ENCODE measurements at places on chromosomes 3 and 15.

- DNase-seq: no peak
These were observed 29.3 kb downstream of the PLA2G4D start for GRCh38 chr15:42065033-42065432.

DNA sequence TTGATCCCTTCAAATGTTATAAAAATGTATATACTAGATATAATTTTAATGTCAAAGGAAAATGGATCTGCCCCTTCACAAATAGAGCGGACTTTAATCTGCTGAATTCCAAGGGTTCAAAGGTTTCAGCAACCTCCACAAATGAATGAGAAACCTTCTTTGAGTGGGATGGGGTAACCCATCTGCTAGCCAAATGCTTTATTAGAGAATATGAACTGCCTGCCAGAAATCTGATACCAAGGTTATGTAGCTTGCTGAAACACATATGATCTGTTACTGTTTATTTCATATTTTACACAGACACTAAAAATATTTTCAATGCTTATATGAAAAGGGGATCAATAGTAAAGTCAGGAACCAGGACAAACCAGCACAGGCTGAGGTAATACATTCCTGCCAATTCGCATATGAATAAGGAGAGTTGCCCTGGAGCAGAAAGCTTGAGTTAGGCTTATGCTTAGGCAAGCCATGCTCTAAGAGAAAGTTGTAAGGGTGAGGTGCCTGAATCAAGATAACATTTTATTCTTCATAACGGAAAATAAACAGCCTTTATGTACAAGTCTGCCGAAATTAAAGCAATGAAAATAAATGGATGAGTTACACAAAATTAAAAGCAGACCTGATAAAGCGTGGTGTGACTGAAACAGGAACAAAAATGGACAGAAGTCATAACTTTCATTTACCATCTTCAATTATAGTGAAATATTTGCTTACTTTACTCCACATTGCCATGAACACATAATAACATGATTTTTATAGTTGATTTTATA is 26.5 kb downstream of the PLOD2 start:
- DNase-seq: no peak

DNA sequence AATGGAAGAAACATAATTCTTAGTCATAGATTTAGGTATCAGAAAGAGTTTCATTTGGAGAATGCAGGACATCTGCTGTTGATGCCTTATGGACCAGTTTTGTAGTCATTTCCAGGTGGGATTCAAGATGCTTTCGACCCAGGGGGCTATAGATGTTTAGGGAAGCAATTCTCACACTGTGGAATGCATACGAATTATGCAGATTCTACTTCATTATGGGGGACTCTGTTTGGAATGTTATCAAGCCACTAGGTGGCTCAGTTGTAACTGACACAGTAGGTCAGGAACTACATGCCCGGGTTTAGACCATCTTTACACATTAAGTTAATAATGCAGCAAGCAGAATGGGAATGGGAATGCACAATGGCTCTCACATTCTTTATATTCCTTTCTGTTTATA is 1359.8 kb downstream of the ZPLD1 start:
- DNase-seq: no peak

- no peak for DNase-seq
These were observed 54.1 kb downstream of the LPP start for GRCh38 chr3:188207941-188208515.

DNA sequence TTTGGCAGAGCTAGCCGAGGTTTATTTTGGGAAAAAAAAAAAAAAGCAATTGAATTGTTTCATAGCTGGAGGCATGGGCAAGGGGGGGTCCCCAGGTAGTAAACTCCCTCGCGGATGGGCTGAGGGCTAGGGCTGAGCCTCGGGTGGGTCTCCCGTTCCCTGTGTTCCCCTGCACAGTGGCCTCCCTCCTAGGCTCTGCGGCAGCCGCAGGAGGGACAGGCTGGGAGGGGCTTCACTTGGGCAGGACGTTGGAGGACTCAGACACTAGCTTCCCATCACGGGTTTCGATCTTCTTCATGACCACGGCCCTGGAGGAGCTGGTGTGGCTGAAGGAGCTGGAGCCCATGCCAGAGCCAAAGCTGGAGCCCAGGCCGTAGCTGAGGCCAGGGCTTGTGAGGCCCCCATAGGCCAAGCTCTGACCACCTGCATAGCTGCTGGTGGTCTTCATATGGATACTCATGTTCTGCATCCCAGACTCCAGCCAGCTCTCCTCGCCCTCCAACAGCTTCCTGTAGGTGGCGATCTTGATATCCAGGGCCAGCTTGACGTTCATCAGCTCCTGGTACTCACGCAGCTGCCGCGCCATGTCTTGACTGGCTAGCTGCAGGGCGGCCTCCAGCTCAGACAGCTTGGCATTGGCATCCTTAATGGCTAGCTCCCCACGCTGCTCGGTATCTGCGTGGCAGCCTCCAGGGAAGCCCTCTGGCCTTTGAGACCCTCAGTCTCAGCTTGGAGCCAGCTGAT is 64.0 kb upstream of the CDAN1 start:
- DNase-seq: no peak

DNA sequence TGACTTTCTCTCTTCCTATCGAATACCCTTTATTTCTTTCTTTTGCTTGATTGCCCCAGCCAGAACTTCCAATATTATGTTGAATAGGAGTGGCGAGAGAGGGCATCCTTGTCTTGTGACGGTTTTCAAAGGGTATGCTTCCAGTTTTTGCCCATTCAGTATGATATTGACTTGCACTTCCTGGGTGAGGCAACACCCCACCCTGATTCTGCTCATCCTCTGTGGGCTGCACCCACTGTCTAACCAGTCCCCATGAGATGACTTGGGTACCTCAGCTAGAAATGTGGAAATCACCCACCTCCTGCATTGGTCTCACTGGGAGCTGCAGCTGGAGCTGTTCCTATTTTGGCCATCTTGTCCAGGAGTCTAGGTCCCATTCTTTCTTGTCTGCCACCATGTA is 44.8 kb upstream of the KCNH8 start:
- DNase-seq: no peak

DNA sequence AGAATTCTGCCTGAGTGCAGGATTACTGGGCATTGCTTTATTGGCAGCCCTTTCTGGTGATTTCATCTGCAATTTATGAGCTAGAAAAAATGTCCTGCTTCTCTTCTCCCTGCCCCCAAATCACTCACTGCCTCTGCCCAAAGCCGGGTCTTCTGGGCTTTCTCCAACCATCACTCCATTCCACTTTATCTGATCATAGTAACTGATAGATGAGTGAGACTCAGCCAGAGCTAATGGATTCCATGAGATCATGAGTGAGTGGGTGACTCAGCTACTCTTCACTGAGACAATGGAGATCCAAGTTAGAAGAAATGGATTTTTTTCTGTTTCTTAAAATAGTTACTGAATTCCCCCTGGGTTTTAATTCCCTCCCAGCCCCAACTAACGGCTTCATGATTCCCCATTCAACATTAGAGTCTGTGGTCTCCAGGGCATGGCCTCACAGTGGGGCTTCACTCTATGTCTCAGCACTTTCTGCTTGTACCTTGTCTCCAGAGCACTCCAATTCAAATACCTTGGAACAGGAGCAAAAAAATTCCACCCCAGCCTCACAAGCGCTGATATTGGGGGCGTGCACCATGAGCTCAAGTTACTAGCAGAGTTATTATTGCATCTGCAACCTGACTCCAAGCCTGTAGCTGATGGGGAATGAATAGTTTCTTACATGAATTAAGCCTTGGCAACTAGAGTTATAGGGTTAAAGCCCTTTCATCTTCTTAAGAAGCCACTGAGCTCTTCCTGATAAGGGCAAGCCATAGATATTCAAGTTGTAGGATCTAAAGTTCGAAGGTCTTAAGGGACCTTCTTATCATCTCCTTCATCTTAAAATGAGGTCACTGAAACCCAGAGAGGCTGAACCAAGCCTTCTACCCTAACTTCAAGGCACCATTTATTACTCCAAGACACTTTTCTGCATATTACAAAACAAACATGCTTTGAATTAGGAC is 85.9 kb downstream of the AGBL1 start:
- DNase-seq: no peak

DNA sequence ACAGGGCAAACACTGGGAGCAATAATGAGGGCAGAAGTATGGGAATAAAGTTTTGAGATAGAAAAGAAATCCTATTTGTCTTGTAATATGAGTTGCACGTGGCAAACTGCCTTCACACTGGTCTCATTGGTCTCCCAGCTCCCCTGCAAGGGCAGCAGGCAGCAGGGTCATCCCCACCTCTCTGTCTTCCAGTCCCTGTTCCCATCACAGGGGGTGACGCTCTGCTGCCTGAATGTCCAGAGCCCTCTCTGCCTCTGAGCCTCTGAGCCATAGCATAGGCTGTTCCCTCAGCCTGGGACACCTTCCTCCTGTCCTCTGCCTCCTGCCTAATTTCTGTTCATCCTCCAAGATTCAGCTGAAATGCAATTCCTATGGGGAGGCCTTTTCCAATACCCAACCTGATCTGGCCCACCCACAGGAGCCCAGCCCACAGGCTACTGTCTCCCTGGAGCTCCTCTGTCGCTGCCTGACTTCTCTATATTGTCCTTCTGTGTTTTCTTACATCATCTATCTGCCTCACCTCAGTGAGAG is 12.1 kb upstream of the SKOR1 start:
- no peak for DNase-seq

DNA sequence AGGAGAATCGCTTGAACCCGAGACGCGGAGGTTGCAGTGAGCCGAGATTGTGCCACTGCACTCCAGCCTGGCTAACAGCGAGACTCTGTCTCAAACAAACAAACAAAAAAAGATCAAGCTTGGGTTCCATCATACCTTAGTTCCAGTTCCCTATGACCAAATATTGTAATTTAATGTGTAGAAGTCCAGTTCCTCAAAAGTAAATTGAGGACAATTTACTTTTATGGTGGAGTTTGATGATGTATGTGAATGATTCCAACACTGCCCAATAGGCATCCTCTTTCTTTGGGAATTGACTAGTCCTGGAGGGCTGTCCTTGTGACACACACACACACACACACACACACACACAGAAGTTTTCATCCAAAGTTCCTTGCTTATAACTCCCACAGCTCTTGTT is 2.8 kb upstream of the PKM start:
- DNase-seq: no peak

- DNase-seq: no peak
These were observed 440.2 kb downstream of the LPP start for GRCh38 chr3:188594139-188594538.

DNA sequence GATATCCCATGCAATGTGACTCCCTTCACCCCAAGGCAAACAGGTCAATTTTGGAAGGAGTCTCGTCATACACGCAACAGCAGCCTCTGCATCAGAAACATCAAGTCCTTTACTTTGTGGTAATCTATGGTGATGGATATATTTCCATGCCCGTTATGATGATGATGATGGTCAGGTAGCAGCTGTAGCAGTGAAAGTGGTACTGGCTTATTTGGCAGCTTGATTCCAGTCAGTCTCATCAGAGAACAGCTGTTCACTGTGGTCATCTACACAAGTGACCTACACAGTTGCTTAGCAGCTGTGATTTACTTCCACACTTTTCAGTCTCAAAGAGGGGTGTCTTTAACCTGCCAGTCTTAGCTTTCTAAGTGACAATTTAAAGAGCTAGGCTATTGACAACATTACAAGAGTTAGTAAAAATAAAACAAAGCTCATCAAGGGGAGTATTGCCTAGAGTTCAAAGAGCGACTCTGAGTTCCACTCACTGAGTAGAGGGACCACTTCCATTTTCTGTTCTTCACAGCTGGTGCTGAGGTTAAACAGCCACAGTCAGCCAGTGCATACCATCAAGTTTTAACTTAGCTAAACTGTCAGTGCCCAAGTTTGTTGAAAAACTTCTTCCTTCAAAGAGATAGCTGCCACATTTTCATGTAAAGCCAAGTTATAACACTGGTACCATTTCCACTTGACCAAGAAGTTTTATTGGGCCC is 587.4 kb upstream of the KCNMB2 start:
- no peak for DNase-seq

GRCh38 chr3:132418916-132419315 is 1.6 kb downstream of the DNAJC13 start:
- DNase-seq: no peak

DNA sequence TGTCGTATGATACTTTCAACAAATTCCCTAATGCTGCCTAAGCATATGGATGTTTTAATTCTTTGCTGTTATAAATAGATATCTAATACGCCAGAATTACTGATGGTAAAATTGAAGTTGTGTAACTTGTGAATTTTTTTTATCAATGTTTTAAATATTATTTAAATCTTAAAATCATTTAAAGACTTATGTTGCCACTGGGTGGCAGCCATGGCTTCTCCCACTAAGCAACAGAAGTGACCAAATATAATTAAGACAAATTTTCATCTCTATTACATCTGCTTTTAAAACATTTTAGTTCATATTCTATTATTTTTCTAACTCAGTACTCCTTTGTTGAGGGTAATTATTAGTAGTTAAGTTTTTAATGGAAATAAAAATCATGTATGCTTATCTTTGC is 8.1 kb upstream of the IL20RB start:
- DNase-seq: no peak

GRCh38 chr15:25403771-25404170 is 35.1 kb downstream of the UBE3A start:
- no peak for DNase-seq

GRCh38 chr3:84974347-84974746 is 15.6 kb downstream of the CADM2 start:
- DNase-seq: no peak

- no peak for DNase-seq
These were observed 7.7 kb downstream of the RBM15B start for GRCh38 chr3:51398595-51399310.

- no peak for DNase-seq
These were observed 12.2 kb upstream of the PIK3R4 start for GRCh38 chr3:130758624-130759369.

DNA sequence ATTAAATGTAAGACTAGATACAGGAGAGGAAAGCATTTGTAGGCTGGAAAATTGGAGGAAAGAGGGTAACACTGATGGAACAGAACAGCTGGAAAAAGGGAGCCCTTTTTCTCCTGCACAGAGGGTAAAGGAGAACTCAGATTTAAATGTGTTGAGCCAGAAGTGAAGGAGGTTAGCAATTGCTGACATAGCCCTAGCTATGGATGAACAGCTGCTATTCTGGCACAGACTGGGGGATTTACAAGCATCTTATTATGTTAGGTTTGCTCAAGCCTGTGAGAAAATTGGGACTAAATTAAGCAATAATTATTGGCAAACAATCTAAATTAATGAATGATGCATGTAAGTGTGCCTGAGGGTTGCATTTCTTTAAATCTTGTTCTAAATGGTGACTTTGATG is 40.6 kb upstream of the PRR20G start:
- no peak for DNase-seq

- DNase-seq: no peak
These were observed 76.0 kb downstream of the WWTR1 start for GRCh38 chr3:149581681-149582370.
